ENCODE measurements at places on chromosomes 12 and 14.

- peak; percentile 53 for DNase-seq
Observed at GRCh38 chr12:64500394-64500793, 48.5 kb downstream of the TBK1 start.

DNA sequence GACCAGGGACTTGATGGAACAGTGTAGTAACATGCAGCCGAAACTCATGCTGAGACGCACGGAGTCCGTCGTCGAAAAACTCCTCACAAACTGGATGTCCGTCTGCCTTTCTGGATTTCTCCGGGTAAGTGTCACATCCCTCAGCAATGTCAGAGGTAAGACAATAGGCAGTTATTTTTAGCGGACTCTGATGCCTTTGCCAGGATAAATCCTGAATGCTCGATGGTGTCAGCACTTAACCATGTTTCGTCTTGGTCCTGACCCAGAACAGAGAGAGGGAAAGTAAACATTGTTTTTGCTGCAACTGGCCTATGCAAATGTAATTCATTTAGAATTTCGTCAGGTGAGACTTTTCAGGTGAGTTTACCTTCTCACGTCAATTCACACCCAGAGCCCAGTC is 112.3 kb downstream of the PLXNC1 start:
- no peak for DNase-seq

GRCh38 chr14:71647086-71647784 is 285.0 kb upstream of the RGS6 start:
- no peak for DNase-seq

- DNase-seq, result no peak
Observed at GRCh38 chr12:24595652-24596235, 353.2 kb downstream of the BCAT1 start.

GRCh38 chr12:39395866-39396265 is 47.1 kb downstream of the KIF21A start:
- no peak for DNase-seq

GRCh38 chr12:52121824-52122539 is 42.5 kb downstream of the SMIM41 start:
- DNase-seq, result peak; percentile 27

GRCh38 chr12:124318278-124319020 is 23.6 kb downstream of the RFLNA start:
- no peak for DNase-seq

DNA sequence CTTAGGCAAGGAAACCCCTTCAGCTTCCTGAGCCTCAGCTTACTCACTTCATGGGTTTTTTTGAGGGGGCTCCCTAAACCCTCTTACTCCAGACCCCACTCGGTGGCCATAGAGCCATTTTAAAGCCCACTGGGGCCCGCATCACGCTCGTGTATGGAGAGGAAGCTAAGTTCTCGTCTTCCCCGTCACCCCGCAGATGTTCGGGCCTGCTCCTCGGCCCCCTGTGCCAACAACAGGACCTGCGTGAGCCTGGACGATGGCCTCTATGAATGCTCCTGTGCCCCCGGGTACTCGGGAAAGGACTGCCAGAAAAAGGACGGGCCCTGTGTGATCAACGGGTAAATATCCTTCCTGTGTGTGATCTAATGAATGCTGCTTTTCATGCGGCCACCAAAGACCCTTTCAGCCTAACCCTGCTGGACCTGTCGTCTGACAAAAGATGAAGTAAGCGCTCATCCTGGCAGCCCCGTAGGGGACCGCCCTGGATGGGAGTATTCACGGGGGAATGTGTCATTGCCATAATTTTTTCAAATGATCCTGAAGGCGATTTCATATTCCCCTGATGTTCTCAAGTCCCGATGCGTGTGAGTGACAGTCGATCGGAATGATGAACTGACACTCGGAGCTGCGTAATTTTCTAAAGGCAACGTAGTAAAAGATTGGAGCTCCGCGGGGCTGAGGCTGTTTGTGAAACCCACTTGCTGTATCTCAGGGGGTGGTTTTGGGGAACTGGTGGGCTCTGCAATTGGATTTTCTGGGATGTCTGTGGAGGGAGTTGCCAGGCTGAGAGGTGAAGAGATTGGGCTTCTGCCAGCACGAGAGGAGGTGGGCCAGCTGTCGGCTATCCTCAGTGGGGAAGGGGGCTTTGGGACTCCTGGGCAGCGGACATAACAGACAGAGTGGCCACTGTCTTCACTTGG is 5.4 kb downstream of the DLK1 start:
- no peak for DNase-seq

DNA sequence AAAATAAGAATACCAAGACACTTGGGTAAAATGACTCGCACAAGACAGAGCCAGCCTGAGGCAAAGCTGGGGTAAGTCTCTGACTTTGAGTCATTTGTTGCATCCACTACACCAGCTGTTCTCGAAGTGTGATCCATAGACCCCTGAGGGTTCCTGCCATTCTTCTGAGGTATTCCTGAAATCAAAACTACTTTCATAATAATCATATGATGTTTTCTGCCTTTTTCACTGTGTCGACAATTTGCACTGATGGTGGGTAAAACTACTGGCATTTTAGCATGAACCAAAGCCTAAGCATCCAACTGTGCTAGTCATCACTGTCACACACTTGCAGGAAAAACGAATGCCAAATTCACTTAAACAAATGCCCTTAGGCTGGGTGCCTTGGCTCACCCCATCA is 135.5 kb upstream of the FUT8 start:
- no peak for DNase-seq

GRCh38 chr12:15346488-15346887 is 24.2 kb downstream of the PTPRO start:
- no peak for DNase-seq

- DNase-seq, result no peak
Observed at GRCh38 chr12:13268581-13268980, 72.1 kb downstream of the EMP1 start.

DNA sequence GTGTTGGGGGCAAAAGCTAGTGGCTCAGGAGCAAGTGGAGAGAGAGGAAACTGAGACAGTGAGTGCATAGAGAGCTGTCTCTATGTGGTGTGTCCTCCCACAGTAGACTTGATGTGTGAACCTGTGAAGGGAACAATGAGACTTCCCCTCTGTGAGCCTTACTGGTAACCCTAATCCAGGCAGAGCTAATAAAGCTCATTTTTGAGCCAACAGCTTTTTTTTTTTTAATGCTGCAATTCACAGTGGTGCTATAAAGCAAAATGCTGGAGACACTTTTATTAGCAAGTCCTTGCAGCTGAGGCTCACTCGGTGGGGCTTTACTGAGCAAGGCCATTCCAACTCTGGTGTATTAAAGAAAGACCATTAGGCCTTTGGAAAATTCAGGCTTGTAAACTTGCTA is 26.9 kb downstream of the FBXW8 start:
- DNase-seq, result no peak
